ENCODE measurements at places on chromosomes 1 and 21. TPM values are rescaled to one million over a fixed set of nuclear protein-coding genes. Genes with fewer than 3 reads are reported as not detected.
A peak's percentile ranks its signal among the peaks of the same experiment; 100 is the strongest.

DNA sequence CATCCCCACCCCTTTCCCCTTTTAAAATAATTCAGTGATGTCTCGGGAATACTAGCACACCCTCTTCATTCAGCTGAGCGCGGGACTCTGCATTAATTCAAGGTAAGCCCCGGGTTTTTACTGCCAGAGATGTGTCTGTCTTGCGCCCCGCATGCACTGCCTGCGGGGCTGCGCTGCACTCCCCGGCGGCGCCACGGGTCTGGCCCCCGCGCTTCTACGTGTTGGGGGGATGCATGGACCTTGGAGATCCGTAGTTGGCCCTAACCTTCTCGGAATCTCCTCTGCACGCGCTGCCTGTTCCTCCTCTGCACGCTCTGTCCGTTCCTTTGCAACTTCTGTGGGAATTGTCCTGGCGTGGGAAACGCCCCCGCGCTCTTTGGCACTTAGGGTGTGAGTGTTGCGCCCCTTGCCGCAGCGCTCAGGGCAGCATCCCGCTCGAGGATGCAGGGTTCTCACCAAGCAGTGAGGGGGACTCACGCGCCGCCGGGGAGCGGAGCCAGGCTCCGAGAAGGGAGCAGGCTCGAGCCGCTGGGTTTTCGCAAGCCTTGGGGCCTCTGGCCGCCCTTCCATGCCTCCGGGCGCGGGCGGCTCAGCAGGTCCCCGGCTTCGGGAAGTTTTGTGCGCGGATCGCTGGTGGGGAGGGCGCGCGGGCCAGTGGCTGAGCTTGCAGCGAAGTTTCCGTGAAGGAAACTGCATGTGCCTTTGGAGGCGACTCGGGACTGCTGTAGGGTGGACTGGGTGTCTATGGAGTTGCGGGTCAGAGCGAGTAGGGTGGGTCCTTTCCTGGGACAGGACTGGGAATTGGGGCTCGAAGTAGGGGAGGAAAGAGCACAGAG, 165.1 kb upstream of the CACNA1E start:
- no peak for DNase-seq

- no peak for DNase-seq
Measured at GRCh38 chr1:241560146-241560848, 28.1 kb downstream of the KMO start.

GRCh38 chr1:68279846-68280245, 47.5 kb upstream of the WLS start:
- DNase-seq, result no peak

CA6 gene
- not detected for total RNA-seq

LDLRAD1 gene
- total RNA-seq, result not detected

GRCh38 chr1:155186794-155187455, 13.3 kb downstream of the TRIM46 start:
- DNase-seq, result no peak

DNA sequence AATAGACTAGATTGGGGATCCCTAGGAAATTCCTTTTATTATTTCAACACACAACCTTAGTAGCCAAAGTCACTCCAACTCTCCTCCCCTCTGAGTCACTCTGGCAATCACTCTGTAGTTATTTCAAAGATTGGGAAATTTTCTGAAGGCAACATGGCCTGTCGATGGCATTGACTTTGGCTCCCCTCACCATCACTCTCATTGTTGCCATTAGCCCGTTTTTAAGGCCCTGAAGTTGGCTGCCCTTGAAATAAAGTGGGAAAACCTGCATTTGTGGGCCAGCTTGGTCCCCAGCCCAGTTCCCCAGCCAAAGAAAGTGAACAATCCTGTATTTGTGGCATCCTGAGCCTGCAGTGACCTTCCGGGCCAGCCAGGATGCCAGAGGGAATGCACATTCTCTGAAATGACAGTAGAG, 52.5 kb downstream of the CDC7 start:
- no peak for DNase-seq

DNA sequence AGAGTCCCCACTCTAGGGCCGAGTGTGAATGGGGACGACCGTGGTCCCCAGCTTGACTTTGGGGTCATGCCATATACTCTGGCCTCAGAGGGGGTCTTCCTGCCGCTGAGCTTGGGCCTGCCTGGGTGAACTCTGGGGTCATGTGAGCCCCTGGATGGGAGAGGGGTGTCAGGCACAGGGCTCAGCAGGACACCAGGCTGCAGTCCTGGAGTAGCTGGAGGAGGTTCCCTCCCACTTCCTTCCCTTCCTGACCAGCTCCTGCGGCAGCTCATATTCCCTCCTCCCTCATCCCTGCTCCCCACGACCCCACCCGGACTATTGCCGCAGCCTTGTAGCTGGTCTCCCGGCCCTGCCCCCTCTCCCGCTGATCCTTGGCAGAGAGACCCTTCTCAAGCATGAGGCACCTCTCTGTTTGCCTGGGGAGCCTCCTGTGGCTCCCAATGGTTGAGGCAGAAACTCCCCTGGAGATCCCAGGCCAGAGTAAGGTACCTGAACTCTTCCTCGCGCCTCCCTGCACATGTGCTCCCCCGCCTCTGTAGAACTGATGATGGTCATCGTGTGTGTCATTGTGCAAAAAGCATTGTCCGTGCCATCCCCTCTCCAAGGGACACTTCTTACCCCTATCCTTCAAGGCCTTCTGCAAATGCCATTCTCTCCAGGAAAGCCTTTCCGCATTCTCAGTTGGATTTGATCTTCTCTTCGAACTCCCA, 1.8 kb downstream of the TNFRSF1B start:
- peak; percentile 57 for DNase-seq

RNU1-3 gene
- under 0.01 TPM for total RNA-seq

- no peak for DNase-seq
Measured at GRCh38 chr1:239303289-239303688, 83.1 kb upstream of the CHRM3 start.

DNA sequence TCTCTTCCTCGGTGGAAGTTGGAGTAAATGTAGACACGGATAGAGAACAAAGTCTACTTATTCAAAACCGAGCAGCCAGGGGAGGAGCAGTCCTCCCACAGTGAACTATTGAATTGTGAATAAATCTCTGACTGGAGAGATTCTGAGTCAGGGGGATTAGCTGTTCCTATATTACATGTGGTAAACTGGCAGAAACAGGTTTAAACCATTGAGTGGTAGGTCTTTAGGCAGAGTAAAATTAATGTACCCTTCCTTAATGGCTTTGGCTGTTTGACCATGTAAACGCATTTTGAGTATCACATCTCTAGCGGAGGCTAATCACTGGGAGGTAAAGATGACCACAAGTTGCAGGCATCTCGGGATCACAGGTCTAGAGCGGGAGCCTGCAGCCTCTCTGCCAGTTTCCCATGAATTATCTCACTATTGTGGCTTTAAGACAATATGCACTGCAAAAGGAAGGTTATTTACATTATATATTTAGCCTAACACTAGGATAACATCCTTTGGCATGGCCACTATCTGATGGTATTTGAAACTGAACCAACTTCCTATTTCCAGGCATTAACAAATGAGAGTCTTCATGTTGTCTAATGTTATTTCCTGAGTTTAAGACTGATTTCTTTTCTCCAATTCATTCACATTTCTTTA, 7.9 kb upstream of the DISC1 start:
- DNase-seq, result peak; percentile 83

DNA sequence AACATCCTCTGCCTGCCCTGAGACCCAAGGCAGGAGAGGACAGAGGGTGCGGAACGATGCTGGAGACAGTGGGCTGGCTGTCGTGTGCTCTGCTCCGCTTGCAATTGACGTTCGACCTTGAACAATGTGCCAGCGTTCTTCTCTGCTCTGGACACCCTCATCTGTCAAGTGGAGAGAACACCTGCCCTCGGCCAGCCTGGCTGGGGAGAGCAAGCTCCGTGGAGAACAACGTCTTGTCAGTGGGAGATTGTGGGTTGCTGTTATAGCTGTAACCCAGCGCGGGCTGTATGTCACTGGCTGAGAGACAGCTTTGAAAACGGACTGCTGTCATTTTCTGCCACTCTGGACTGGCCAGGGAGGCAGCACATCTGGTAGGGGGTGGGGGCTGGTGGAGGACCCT, 14.7 kb downstream of the KIAA1614 start:
- no peak for DNase-seq

- DNase-seq, result no peak
Measured at GRCh38 chr1:184994301-184994700, 20.0 kb upstream of the NIBAN1 start.

OR2L8 gene
- total RNA-seq, result 0.17 TPM

NTRK1 gene
- total RNA-seq, result not detected

GRCh38 chr1:203086992-203087763, 1.4 kb upstream of the MYOG start:
- DNase-seq, result no peak

DNA sequence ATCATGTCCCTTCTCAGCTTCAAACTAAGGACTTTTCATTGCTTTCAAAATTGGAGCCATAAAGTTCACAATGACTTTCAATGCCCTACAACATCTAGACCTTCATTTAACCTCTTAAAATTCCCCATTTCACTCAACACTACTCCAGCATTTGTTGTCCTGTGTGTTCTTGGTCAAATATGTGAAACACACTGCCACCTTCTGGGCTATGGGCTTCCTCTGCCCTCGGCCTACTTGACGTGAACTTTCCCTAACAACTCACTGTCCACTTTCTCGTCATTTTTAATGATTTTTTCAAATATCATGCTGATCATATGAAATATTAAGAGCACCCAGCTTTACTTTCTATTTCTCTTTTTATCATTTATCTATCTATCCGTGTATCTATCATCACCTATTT, 2018.4 kb downstream of the NCAM2 start:
- peak; percentile 87 for DNase-seq

GRCh38 chr1:50611675-50612074, 188.4 kb upstream of the DMRTA2 start:
- no peak for DNase-seq

GRCh38 chr1:8665833-8666232, 151.6 kb downstream of the RERE start:
- DNase-seq, result no peak

- no peak for DNase-seq
Measured at GRCh38 chr1:204468206-204468605, 26.4 kb downstream of the PIK3C2B start.

DNA sequence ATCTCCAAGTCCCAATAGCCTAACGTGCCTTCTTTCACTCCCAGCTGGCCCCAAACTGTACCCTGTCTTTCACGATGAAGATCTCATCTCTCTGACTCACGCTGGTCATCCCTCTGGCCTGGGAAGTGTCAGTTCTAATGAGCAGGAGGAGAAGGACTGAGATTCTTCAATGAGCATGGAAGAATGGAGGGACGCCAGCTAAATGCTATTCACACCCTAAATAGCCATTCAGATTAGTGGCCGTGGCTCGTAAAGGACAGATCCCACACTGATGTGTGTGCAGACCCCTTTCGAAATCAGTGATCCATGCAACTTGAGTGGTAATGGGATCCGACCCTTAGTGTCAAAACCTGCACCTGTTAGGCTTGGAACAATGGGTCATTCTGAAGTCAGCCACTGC, 75.9 kb upstream of the SMYD2 start:
- no peak for DNase-seq

DNA sequence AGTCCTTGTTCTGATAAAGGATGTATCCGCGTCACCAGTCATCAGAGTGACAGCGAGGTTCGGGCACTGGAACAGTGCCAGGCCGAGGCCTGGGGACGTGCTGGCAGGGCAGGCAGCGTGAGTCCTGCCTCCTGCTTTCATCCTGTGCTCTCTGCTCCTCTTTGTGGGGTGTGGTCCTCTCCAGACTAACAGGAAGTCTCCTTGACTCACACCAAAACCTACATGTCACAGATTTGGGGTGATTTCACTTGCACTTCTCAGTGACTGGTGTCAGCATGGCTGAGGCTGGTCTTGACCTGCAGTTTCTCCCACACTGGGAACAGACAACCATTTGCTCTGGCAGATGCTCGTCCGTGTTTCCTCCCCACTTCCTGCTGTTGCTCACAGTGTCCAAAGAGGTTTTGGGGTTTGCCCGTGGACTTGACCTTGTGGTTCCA, 8.8 kb upstream of the NLRP3 start:
- DNase-seq, result no peak

GRCh38 chr1:4084048-4084431, 184.0 kb upstream of the C1orf174 start:
- no peak for DNase-seq

- DNase-seq, result peak; percentile 11
Measured at GRCh38 chr1:228964178-228965089, 229.2 kb downstream of the RHOU start.

RGSL1 gene
- total RNA-seq, result not detected

Measured in dermis blood vessel endothelial cell (primary cell).